ENCODE measurements at places on chromosomes 2 and 18.

DNA sequence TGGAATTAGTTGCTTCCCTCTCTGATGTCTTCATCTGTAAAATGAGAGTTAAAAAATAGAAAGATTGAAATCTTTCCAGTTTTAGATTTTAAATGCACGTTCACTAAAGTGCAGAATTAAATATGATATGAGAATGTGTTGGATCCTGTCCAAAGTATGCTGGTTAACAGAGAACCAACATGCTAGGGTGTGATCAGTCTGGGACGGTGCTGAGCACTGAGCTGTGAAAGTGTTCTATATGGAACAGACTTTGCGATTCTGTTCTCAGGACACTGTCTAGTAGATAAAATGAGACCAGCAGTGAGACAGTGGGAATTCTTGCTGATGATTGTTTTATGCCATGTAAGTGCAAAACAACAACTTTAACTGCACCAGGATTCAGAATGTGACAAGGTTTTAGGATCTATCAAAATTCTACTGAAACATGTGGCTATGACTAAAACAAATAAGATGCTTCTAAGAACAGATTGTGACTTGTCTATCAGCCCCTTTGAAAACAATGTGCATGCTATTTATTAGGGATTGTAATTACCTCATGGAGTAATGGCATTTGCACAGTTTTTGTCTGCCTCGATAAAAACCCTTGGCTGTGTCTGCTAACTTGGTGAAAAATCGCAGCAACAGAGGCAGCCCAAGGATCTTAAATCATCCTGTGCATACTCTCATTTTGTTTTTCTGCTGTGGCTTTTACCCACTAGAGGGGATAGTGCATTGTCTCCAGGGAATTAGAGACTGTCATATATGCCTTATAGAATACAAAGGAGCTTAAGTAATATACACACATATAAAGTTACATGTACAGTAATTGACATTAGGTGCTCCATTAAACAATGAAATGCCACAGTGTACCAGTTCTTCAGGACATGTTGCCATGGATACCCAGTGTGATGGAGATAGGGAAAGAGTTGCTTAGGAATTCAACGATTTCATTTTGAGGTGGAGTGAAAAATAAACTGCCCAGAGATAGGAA is 55.1 kb downstream of the MAP3K20 start:
- H3K27me3 ChIP-seq: no peaks in the 10 kb centered on the region
- H3K4me3 ChIP-seq: no peak overlapping the region
- no peak for DNase-seq
- H3K4me1 ChIP-seq: no peaks in the 10 kb centered on the region
- H3K27ac ChIP-seq: no peak overlapping the region
- H3K36me3 ChIP-seq: no peaks in the 10 kb centered on the region

DNA sequence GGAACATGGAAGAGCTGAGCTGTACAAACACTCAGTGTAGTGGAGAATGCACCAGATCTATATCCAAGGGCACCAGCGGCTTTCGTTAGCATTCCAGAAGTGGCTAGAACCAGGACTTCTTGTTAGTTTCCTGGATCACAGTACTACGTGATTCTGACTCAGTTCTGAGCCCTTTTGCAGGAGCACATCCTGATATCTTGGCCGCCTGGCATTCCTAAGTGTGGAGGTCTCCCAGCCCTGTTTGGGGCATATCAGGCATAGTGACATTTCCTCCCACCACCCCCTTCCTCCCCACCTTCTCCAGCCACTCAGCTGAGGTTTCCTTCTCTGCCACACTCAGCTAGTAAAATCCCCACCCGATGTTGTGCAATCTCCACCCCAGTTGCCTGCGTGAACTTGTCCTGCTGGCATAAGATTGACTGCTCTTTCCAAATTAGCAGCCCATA is 63.4 kb downstream of the BMP10 start:
- peak; percentile 43 for DNase-seq
- H3K27me3 ChIP-seq: peaks cover 21% of the 10 kb centered on the region
- H3K4me3 ChIP-seq: no peak overlapping the region
- peaks cover 23% of the 10 kb centered on the region for H3K4me1 ChIP-seq
- no peaks in the 10 kb centered on the region for H3K36me3 ChIP-seq

DNA sequence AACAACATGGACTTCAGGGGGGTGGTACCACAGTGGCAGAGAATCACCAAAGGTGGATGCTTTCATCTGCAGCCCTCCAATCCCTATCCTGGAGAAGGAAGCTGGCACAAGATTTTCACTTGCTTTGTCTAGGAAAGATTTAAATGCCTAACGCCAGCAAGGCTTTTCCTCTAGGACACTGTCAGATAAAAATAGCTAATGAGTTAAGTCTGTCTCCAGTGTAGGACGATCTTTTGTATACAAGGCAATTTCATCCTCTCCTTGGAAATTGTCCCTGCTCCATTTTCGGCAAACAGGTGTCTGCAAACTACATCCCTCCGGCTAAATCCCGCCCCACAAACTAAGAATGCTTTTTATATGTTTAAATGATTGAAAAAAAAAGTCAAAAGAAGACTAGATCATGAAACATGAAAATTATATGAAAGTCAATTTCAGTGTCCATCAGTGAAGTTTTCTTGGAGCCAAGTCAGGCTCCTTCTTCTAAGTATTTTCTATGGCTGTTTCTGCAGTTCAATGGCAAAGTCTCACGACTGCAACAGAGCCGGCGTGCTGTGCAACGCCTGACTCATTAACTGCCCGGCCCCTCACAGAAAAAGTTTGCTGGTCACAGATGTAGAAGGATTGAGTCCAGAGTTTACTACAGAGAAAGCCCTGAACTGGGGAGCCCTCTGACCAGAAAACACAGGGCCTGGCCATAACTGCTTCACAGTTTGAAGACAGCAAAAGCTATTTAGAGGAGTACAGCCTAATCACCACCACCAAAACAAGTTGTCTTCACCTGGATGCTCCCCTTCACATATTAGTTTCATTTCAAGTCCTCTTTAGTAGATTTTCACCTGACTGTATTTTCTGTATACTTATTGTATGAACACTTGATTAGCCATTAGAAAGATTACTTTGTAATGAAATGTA is 52.3 kb downstream of the PIEZO2 start:
- no peak overlapping the region for H3K27ac ChIP-seq
- H3K27me3 ChIP-seq: no peaks in the 10 kb centered on the region
- no peaks in the 10 kb centered on the region for H3K36me3 ChIP-seq
- H3K4me3 ChIP-seq: no peak overlapping the region
- H3K4me1 ChIP-seq: peaks cover 17% of the 10 kb centered on the region

- no peaks in the 10 kb centered on the region for H3K27me3 ChIP-seq
- H3K4me1 ChIP-seq: no peaks in the 10 kb centered on the region
- no peaks in the 10 kb centered on the region for H3K36me3 ChIP-seq
- DNase-seq: no peak
- no peak overlapping the region for H3K27ac ChIP-seq
Observed at GRCh38 chr2:8475349-8476031, 206.4 kb upstream of the ID2 start.

- H3K27ac ChIP-seq: no peak overlapping the region
- H3K4me3 ChIP-seq: no peak overlapping the region
- H3K27me3 ChIP-seq: no peaks in the 10 kb centered on the region
Observed at GRCh38 chr2:160581448-160581847, 87.8 kb upstream of the RBMS1 start.

DNA sequence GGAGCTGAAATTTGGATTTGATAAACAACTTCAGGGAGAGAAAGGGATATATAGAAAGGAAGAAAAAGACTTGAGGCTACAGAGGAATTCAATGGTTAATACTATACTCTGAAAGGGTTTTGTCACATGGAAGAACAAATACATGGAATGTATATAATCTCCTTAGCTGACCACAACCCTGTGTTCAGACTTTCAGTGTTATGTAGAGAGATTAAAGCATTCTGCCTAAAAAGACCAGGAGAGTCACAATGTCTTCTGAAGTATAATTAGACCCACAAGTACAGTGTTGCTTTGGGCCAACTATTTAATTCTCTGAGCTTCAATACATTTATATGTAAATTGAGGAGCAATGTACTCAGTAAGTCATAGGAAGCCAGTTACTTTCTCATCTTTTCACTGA is 123.8 kb upstream of the FSHR start:
- H3K4me1 ChIP-seq: no peaks in the 10 kb centered on the region
- no peak overlapping the region for H3K27ac ChIP-seq
- no peaks in the 10 kb centered on the region for H3K27me3 ChIP-seq
- DNase-seq: no peak
- no peak overlapping the region for H3K4me3 ChIP-seq
- no peaks in the 10 kb centered on the region for H3K36me3 ChIP-seq

- no peak overlapping the region for H3K27ac ChIP-seq
- no peaks in the 10 kb centered on the region for H3K27me3 ChIP-seq
- DNase-seq: no peak
- H3K36me3 ChIP-seq: no peaks in the 10 kb centered on the region
- H3K4me3 ChIP-seq: no peak overlapping the region
- peaks cover 3% of the 10 kb centered on the region for H3K4me1 ChIP-seq
Observed at GRCh38 chr18:58541146-58541788, 87.6 kb downstream of the ALPK2 start.

All from endothelial cell of umbilical vein (primary cell).